ENCODE measurements at places on chromosomes 13 and 19.

DNA sequence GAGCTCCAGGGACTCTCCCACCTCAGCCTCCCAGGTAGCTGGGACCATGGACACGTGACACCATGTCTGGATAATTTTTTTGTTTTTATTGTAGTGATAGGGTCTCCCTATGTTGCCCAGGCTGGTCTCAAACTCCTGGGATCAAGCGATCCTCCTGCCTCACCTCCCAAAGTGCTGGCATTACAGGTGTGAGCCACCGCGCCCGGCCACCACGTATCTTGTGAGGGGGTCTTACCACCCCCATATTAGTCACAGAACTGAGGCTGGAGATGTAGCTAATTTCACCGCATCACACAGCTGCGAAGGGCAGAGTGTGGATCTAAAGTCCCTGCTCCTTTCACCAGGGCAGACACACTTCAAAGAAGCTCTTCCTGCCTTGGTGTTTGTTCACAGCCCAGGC, 211.8 kb upstream of the SOX1 start:
- no peak for DNase-seq

DNA sequence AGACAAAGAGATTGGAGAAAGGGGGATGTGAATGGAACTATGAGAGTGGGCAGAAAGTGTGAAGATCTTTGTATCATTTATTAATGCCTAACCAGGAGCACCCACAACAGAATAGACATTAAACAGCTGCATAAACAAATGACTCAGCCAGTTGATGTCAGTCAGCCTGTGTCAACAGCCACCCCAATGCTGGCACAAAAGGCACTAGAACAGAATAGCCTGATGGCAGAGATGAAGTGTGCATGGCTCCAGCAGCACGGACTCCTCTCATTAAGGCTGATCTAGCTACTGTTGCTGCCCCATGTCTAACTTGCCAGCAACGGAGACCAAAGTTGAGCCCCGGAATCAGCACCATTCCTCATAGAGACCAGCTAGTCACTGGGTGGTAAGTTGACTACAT, 7.8 kb downstream of the CPB2 start:
- DNase-seq: no peak

DNA sequence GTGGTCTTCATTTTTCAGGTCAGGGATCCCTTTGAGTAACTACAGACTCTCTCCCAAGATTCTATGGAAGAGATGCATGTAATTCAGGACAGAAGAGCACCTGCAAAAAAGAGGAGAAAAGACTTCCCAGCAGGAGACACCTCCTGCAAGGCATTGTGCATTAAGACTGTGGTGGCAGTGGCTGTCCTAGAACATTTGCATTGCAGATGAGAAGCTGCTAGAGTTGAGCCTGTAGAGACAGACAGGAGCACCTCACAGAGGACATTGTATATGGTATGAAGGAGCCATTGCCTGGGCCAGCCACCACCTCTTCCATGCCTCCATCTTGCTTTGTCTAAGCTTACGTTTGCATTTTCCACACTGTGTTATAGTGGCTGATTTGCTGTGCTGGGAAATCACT, 11.2 kb upstream of the MYO16 start:
- no peak for DNase-seq

- no peak for DNase-seq
Observed at GRCh38 chr19:44856421-44857083, 10.5 kb downstream of the NECTIN2 start.

DNA sequence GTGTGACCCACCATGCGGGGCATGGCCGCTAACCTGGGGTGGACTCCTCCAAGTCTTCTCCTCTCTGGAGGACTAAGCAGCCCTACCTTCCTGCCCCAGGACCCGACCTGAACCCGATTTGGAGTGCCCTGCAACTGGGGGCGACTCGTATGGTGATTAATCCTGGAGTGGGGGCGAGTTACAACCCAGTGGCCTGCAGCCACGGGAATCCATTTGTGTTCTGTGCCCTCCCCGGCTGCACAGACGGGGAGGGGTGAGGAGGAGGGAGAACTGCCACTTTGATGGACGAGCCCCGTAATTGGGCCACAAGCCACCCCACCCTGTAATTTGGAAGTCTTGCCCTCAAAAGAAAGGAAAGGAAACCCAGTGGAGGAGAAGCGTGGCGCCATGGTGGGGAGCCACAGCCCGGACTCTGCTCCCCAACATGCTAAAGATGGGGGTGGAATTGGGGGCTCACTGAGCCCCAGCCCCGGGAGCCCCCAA, 18.0 kb downstream of the PRR36 start:
- DNase-seq: no peak

- DNase-seq: no peak
Observed at GRCh38 chr13:111967572-111968201, 99.3 kb upstream of the SOX1 start.

GRCh38 chr13:49058761-49059160, 83.0 kb downstream of the FNDC3A start:
- DNase-seq: no peak

- no peak for DNase-seq
Observed at GRCh38 chr19:28656644-28657043, 556.3 kb downstream of the UQCRFS1 start.

GRCh38 chr19:48964205-48965039, 687 bp upstream of the FTL start:
- DNase-seq: no peak

- no peak for DNase-seq
Observed at GRCh38 chr19:4391701-4392483, 8.5 kb downstream of the SH3GL1 start.

- DNase-seq: no peak
Observed at GRCh38 chr19:46198756-46199155, 30.8 kb upstream of the IGFL1 start.

- DNase-seq: no peak
Observed at GRCh38 chr13:24199016-24199415, 38.5 kb downstream of the SPATA13 start.

- no peak for DNase-seq
Observed at GRCh38 chr13:20658451-20659040, 45.0 kb upstream of the IL17D start.

GRCh38 chr13:109366525-109366924, 419.9 kb downstream of the IRS2 start:
- no peak for DNase-seq

DNA sequence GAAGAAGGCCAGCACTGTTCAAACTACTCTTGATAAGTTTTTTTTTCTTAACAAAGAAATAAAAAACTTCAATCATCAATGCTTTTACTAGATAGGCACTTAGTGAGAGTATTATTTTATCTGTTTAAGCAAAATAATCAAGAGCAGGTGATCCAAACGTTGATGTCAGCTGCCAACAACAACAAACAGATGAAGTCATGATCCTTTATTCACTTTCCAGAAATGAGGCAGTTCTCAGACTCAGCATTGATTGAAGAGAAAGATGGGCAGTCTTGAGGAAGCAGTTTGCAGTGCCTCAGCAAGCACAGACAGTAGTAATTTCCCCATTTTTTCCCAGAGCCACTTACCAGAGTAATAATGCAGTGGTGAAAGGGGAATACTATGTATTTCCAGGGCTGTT, 38.4 kb upstream of the CSNK1A1L start:
- no peak for DNase-seq

DNA sequence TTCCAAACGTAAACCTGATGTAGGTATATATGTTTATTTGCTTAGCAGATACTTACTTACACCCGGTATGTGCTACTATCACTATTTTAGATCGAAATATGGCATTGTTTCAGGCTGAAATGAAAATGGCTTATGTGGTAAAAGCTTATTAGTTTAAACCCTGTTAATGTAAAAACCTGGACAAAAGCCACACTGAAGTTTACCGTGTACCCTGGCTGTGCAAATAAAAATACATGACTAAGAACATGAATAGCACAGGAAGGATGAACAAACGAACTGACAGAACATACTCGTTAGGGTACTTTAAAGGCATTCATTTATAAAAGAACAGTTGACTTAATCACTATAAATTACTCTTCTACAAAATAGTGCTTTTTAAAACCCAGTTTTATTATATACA, 6.6 kb downstream of the CLDN10 start:
- no peak for DNase-seq

DNA sequence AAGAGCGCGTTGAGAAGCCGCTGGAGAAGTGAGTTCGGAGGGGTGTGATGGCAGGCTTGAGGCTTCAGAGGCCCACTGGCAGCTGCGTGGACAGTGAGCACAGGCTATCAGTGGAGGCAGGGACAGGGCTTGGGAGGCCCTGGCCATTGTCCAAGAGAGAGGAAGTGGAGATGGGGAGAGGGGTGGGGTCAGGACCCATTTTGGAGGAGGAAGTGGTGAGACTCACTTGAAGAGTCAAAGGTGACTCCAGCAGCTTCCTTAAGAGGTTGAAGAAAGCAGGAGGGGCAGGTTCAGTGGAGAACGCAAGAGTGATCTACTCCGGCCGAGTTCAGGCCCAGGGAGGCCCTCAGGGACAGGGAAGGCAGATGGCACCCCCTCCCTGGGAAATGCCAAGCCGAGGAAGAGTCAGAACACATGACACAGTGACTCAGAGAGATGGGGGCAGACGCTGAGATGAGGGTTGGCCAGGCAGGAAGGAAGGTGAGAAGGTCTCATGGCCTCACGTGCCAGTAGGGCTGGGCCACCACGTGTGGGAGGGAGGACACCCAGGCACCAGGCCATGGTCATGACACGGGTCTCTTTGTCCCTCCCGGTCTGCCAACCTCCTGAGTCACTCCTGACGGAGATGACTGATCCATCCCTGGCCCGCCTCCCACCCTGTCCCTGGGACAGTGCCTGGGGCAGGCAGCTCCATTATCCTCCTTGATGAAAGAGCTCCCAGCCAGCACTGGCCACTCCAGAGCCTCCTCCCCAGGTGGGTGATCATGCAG, 10.1 kb upstream of the CD22 start:
- no peak for DNase-seq

DNA sequence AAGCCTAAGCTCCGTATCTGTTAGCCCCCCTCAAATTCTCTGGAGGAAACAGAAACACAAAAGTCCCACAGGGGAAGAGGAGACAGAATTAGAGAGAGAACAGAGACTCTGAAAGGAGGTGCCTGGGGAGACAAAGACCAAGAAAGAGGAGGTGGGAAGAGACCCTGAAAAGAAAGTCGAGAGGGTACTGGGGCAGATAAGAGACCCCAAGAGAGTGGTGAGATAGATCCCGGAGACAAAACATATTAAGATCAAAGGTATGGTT, 915 bp upstream of the GRWD1 start:
- no peak for DNase-seq

- DNase-seq: no peak
Observed at GRCh38 chr13:100089465-100090032, 656 bp downstream of the PCCA start.

- no peak for DNase-seq
Observed at GRCh38 chr19:48844472-48844871, 8.2 kb upstream of the HSD17B14 start.

DNA sequence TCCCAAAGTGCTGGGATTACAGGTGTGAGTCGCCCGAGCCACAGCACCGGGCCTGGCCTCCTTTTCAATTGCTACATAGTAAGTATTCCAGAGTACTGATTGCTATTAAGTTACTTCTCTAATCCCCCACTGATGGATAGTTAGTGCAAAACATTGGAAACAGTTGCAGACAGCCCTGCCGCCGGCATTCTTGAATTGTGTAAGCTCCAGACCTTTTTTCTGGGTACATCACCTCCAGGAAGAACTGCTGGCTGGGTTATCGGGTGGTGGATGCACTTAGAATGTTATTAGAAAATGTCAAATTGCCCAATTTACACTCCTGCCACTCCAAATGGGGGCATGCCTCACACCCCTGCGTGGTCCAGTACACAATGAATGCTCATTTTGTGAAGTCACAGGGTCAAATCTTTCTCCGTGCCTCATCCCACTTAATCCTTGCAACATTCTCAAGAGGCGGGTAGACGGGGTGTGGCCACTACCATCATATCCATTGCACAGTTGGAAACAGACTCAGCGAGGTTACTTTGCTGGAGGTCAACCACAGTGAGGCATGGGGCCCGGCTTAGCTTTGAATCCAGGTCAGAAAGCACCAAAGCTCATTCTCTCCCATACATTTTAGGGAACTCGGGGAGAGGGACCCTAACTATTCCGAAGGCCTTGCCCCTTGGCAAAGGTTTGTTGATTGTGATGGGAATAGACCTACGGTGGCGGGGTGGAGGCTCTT, 1.0 kb upstream of the KDM4B start:
- no peak for DNase-seq

- DNase-seq: no peak
Observed at GRCh38 chr13:87331178-87331577, 340.0 kb upstream of the SLITRK5 start.

- no peak for DNase-seq
Observed at GRCh38 chr19:32178956-32179355, 166.5 kb upstream of the ZNF507 start.

GRCh38 chr13:86591862-86592261, 792.6 kb upstream of the SLITRK6 start:
- no peak for DNase-seq

GRCh38 chr13:85825454-85825853, 26.2 kb upstream of the SLITRK6 start:
- DNase-seq: no peak

DNA sequence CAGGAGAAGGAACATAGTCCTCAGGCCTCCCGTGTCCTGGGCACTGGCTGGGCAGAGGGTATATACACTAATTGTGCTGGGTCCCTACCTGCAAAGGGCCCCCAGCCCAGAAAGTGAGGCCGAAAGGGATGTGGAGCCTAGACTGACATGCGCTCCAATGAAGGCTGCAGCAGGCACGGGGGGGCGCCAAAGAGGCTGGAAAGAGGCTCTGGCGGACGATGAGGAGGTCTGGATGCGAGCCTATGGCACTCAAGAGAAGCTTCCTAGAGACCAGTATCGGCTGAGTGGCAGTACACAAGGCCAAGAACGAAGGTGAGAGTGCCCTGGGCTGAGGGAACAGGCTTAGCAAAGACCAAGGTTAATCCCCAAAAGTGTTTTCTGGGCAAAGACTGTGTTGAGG, 16.6 kb downstream of the VRK3 start:
- no peak for DNase-seq

DNA sequence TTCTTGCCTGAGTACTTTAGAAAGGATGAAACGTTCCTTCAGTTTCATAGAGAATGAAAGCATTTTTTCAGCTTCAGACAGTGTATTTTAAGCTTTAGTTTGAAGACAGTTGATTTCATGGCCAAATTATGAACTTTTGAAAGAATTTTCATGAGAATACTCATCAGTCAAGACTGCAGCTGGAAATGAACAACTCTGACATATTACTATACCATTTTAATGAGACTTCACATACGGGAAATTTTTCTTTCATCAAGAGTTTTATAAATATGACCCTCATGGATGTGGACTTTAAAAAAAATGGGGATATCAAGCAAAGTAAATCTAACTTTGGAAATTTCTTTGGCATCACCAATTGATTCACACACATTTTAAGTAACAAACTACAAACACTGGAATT, 6.4 kb downstream of the LATS2 start:
- DNase-seq: no peak

GRCh38 chr19:31252441-31252840, 96.8 kb downstream of the TSHZ3 start:
- no peak for DNase-seq

DNA sequence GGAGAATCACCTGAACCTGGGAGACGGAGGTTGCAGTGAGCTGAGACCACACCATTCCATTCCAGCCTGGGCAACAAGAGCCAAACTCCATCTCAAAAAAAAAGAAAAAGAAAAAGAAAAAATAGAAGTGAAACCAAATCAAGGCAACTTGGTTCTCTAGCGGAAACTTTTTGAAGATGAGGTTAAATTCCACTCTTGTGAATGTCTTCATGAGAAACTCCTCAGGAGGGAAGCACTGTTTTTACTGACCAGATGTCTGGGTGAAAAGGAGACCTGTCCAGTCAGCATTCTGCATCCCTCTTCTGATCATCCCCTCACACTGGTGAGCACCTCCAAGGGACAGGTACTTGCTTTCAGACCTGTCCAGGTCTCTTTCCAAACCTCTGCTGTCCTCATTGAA, 15.8 kb downstream of the BRD4 start:
- no peak for DNase-seq

- DNase-seq: peak; percentile 66
Observed at GRCh38 chr19:47210689-47211316, 20.2 kb downstream of the BBC3 start.
